ENCODE measurements at places on chromosomes 6 and 20. TPM values are rescaled to one million over a fixed set of nuclear protein-coding genes. Genes with fewer than 3 reads are reported as not detected.

GRCh38 chr6:10180138-10181074 is 234.5 kb downstream of the TFAP2A start:
- DNase-seq: no peak

DNA sequence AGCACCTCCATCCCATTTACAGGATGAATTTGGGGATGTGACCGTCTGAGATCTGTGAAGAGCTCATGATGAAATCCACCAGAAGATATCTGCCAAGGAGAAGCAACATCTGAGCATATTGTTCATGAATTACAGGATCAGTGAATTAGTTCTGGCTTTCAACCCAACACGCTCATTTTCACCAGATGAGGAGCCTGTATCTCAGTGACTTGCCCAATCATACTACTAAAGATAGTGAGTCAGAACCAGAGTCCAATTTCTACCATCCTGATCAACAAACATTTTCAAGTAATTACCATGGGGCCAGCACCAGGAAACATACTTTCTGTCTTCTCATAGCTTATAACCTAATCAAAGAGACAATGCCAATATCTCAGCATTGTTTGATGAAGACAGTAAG is 116.6 kb downstream of the ZDHHC14 start:
- no peak for DNase-seq

DNA sequence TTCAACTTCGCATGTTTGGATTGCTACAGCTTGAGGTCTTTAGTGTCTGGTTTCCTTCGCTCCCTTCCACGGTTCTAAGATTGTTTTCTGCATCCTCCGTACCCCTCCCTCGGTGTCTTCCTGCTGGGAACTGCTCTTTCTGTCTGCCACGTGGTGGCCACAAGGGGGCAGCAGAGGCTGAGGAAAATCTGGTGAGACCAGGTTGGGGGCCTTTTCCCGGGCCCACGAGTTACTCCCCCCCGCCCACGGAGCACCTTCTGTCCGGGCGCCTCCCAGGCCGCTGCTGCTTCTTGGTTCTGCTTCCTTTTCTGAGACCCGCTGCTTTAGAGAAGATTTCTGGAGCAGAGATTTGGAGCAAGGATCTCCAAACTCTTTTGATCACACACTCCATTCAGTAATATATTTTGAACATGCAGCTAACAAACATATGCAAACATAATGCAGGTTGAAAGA is 21.1 kb upstream of the NOTCH4 start:
- DNase-seq: peak; percentile 94

DNA sequence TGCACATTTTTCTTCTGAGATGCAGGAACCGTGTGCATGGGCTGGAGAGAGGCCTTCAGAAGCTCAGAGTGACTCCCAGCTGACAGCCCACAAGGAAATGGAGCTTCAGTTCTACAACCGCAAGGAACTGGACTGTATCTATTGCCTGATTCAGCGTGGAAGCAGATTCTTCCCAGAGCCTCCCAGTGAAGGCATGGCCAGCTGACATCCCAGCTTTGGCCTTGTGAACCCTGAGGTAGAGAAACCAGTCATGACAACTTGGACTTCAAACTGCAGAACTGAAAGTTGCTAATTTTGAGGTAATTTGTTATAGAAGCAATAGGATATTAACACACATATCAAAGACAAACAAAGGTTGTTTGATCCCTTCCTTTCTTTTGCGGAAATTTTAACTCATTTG is 94.3 kb upstream of the NOX3 start:
- no peak for DNase-seq

DNA sequence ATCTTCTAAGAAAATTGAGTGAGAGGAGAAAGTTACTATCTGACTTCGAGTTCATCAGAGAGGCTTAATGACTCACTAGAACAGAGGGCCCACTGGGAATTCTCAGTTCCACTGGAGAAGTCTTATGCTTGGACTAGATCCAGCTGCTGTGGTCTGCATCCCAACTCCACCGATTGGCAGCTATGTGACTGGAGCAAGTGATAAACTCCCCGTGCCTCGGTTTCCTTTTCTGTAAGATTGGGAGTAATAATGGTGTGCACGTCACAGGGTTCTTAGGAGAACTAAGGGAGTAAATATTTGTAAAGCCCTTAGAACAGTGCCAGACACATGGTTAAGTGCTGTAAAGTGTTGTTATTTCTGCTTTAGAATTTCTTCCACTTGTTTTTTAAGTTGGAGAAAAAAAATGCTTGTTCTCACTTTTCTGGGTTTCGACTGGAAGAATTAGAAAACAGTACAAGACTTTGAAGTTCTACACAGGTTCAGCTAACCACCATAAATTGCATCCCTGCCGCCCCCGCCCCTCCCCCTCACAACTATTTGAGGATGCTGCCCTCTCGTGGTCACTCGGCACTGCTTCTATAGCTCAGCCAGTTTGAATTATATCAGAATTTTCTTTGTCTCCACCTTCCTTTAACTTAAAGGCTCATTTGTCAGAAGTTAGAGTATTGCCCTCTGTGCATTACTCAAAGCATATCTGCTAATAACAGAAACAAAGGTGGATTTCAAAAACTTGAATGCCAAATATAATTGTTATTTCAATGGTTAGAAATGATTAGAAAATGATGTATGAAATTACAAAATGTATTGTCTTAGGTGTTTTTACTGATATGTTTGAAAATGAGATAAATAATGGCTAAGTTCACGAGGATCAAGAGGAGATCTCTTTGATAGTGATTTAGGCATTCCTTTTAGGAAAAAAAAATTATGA is 95.0 kb upstream of the IFNGR1 start:
- DNase-seq: peak; percentile 82

DNA sequence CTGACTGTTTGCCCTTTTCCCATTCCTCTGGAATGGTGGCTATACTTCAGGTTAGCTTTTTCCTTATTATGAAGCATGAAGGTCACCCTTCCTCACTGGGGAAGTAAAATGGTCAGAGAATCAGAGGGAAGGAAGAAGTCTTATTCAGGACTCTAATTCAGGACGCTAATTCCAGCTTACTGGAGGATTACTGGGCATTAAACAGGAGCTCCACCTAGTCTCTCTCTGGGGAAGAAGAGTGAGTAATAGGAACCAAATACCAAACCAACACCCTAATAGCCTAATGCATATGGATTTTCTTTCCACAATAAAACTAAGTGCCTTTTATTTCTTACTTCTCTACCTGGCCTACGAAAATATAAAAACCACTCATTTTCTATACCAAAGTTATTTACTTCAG is 10.1 kb downstream of the CRISP1 start:
- no peak for DNase-seq

DNA sequence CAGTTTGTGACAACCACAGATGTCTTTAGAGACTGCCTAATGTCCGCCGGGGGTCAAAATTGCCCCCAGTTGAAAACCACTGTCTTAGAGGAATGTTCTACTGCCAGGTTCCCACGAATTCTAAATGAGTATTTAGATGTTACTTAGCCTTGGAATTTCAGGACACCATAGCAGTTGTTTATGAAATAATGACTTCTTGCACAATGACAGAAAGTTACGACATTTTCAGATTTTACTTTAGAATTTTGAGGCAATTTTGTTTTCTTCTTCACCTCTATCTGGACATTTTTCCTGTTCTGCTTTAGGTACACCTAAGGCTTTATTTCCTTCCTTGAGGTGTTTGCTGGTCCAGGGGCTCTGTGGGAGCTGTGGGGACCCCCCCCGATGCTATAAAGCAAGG is 83.4 kb downstream of the CCDC170 start:
- no peak for DNase-seq

DNA sequence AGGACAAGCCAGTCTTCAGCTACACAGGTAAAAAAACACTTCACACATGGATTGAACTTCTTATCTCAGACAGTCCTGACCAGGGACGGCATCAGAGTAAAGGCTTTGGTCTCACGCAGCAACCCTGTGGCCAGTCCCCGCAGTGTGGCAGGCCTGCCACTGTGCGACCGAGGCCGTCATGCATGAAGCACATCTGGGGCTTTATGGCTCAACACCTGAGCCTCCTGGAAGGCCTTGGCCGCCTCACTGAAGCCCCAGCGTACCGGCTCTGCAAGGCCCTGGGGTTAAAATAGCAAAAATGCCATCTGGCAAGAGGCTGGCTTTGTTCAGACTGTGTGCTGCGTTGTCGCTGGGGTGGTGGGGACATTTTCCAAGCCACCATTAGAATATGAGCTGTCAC is 32.8 kb downstream of the TBC1D7 start:
- no peak for DNase-seq

GRCh38 chr20:59324521-59325141 is 24.2 kb downstream of the EDN3 start:
- DNase-seq: no peak

DNA sequence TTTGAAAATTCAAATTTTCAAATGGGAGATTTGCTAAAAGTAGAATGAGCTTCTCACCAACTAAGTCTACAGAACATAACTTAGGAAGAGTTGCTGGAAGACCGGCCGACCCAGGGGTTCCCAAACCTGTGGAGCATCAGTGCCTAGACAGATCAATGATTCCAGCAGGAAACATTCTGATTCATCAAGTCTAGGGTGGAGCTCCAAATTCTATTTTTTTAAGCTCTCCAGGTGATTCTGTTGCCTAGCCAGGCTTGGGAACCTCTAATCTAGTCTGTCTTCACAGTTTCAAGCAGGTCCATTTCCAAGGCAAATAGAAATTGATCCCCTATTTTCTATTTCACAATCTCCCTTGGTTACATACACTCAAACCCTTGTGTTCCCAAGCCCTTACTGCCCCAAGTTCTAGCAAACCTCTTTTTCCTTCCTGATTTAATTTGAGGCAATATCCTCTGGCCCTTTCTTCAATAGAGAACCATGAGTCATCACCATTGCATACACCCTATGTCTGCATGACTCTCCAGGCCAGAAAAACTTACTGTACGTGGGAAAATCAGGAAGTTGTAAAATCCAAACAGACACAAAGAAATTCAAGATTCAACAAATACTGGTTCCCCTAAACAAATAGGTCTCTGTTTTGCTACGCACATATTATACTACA is 8.9 kb downstream of the ATXN1 start:
- no peak for DNase-seq

- DNase-seq: no peak
Measured at GRCh38 chr20:47041396-47041899, 146.8 kb downstream of the EYA2 start.

DNA sequence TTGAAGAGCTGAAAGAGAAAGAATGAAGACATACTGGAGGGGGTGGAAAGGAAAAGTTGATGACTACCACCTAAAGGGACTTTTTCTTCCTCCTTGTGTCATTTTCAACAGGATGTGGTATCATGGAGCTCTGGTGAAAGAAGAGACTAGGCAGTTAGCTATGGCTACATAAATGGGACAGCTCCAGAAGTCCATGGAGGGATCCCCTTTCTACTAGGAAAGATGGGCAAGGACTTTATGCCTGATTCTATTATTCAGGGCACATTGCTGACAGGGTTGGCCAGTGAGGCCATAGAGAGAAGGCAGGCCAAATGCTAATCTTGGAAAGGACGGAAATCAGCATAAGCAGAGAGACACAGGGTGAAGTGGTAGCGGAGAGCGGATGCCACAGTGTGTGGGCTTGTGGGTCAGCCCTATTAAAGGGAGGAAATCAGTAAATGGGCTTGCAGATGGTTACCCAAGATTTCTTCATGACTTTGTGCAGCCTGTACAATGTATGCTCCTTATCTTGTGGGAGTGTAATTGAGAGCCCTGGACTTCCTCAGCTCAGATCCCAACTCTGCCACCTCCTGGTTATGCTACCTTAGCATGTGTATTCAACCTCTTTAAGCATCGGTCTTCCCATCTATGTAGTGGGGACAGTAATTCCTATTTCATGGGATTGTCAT is 77.4 kb upstream of the TMEM170B start:
- no peak for DNase-seq

GRCh38 chr6:150640556-150641209 is 41.0 kb downstream of the PLEKHG1 start:
- no peak for DNase-seq

DNA sequence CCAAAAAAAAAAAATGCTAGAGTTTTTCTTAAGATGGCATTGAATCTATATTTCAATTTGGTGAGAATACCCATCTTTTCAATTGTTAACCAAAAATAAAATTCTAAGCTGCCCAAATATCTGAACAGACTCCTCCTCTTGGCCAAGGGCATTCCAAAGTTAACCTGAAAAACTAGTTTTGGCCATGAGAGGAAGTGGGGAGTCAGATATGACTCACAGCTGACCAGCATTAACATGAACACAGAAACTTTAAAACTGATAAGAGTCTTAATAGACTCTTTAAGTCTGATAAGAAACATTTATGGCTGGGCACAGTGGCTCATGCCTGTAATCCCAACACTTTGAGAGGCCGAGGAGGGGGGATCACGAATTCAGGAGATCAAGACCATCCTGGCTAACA is 171.3 kb downstream of the FAXC start:
- no peak for DNase-seq

GRCh38 chr20:34129518-34130162 is 17.6 kb upstream of the EIF2S2 start:
- DNase-seq: no peak

- DNase-seq: no peak
Measured at GRCh38 chr6:52307900-52308372, 23.4 kb upstream of the MCM3 start.

- DNase-seq: no peak
Measured at GRCh38 chr6:89613790-89614189, 24.8 kb downstream of the LYRM2 start.

GRCh38 chr6:131212024-131212423 is 76.8 kb downstream of the AKAP7 start:
- DNase-seq: no peak

GRCh38 chr20:45701104-45701503 is 734 bp upstream of the WFDC13 start:
- no peak for DNase-seq

DNA sequence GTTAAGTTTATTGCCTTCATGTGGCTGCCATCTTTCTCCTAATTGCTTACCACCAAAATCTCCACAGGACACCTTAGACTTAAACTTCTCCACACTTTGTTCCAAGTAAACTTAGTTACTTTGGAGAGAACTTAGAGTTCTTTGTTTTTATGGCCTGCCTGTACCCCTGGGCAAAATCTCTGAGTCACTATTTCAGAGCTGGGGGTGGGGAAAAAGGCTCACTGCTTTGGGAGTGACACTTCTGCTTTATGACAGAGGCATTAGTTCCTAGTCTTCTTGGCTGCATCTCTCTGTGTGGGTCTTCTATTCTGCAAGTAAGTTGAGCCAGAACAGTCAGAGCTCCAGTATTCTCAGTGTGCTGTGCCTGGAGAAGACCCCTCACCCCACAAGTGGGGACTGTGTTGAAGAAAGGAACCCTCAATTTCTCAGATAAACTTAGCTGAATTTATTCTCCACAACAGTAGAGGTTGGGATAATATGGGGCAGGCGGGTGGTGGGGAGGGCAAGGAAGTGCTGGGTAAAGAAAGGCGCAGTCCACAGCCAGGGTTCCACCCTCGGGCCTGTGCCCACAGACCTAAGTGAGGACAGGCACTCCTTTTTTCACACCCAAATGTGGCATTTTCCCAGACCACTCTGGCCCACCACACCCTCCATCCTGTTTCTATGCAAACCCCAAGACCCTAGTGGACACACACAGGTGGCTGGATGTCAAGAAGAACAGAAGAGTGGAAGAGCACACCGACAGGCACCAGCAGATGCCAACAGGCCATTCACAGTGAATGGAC is 636.6 kb upstream of the MAN1A1 start:
- no peak for DNase-seq

- no peak for DNase-seq
Measured at GRCh38 chr20:58407201-58407873, 18.3 kb downstream of the VAPB start.

GRCh38 chr20:49431329-49431728 is 51.1 kb downstream of the KCNB1 start:
- DNase-seq: no peak

FOXF2 gene
- 0.58 TPM for total RNA-seq

FOXC1 gene
- total RNA-seq: 61.8 TPM

ZNF318 gene
- total RNA-seq: 26.6 TPM

IP6K3 gene
- total RNA-seq: 0.31 TPM

BMP2 gene
- total RNA-seq: 6.1 TPM

EYA2 gene
- 24.4 TPM for total RNA-seq

PDE7B gene
- total RNA-seq: 13.3 TPM
